MV-4-11 (cell line): ENCODE measurements at places on chromosomes 7 and 10.
A peak's percentile ranks its signal among the peaks of the same experiment; 100 is the strongest.

- DNase-seq = no peak
These were observed 24.7 kb upstream of the PIK3CG start for GRCh38 chr7:106840342-106840741.

DNA sequence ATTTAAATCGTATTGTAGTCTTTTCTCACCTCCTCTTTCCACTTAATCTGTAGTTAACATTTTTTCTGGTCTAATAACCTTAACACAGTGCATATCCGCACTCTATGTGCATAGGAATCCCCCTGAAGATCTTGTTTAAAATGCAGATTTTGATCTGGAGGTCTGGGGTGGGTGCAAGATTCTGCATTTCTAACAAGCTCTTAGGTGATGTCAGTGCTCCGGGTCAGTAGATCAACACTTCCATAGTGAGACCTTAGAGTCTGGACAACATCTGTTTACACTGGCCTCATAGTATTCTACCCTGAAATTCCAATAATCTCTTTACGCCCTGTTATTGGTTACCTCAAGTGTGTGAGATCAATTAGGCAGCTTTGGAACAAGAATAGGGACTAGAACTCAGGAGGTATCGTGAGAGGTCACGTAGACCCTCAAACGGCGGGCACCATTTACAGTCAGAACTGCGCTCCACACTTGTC is 434 bp upstream of the PLEKHA8 start:
- DNase-seq = no peak

GRCh38 chr7:146002431-146003078 is 114.0 kb upstream of the CNTNAP2 start:
- DNase-seq = no peak

- no peak for DNase-seq
These were observed at the start of gene PLPP4 for GRCh38 chr10:120456626-120457430. PLPP4 (plus strand) TSS chr10:120457227; CDS start chr10:120457306, 79 bp downstream.

GRCh38 chr10:93629647-93630305 is 17.4 kb downstream of the PDE6C start:
- DNase-seq = no peak

- DNase-seq = no peak
These were observed 1.9 kb downstream of the MRPS33 start for GRCh38 chr7:141012696-141013344.

GRCh38 chr10:30688456-30688855 is 58.9 kb upstream of the LYZL2 start:
- DNase-seq = no peak

DNA sequence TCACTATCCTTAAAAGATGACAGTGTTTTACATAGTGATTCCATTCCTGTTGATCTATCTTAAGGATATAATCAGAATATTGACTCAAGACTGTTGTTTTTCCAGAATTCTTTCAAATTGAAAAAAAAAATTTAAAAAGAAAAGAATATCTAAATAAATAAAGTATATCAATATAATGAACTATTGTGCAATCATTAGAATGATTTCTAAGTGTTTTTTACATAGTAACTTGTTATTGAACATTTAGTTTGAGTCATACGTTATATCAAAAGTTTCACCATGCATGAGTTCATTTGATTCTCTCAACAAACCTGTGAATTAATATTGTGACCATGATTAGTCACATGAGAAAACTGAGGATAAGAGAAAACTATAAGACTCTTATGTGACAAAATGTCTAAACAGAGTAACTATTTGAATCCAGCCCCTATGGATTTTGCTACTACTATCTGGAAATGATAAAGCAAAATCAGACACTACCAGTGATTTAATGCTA is 46.1 kb downstream of the KLF6 start:
- DNase-seq = no peak

GRCh38 chr7:5428478-5429252 is 5.0 kb upstream of the TNRC18 start:
- DNase-seq = peak; percentile 57

- no peak for DNase-seq
These were observed 820.5 kb downstream of the GATA3 start for GRCh38 chr10:8874972-8875371.

DNA sequence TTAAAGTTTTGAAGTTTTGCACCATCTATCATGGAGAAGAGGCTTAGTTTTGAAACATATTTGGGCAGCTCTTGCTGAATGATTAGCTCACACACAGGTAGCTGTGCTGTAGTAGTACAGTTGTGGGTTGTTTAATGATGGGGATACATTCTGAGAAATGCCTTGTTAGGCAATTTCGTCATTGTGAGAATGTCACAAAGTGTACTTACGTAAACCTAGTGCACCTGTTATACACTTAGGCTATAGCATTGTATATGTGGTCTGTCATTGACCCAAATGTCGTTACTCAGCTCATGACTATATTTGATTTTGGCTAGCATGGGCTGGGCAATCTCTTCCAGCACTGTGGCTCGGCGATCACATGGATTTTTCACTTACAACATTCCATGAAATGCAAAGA is 247.2 kb upstream of the IGFBP3 start:
- no peak for DNase-seq

GRCh38 chr10:12252882-12253546 is 57.0 kb downstream of the CDC123 start:
- peak; percentile 38 for DNase-seq

DNA sequence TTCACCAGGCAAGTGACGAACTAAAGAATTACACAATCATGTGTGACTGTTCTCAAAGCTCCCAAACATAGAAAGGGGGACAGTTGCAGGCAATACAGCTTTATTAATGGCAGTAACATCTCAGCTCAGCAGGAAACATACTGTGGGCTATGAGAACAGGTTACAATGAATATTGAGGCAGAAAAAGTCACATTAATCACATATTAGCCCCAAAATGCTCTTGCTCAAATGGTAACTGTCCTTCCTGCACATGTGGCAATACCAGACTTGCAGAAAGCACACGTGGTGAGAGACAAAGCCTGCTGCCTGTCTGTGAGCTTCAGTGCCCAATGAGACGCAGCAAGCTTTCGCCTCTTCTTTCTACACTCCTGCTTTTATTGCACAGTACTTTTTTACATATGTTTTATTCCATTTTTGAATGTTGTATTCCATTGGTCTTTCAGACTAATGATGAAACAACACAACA is 104.9 kb upstream of the ACBD5 start:
- peak; percentile 48 for DNase-seq
